GM18507 (cell line): ENCODE measurements at places on chromosomes 3 and 15.

GRCh38 chr3:112407888-112408702 lies 75.1 kb downstream of the CD200 start:
- no peak for DNase-seq

- no peak for DNase-seq
These were observed 157.9 kb downstream of the FAM43A start for GRCh38 chr3:194843556-194843955.

DNA sequence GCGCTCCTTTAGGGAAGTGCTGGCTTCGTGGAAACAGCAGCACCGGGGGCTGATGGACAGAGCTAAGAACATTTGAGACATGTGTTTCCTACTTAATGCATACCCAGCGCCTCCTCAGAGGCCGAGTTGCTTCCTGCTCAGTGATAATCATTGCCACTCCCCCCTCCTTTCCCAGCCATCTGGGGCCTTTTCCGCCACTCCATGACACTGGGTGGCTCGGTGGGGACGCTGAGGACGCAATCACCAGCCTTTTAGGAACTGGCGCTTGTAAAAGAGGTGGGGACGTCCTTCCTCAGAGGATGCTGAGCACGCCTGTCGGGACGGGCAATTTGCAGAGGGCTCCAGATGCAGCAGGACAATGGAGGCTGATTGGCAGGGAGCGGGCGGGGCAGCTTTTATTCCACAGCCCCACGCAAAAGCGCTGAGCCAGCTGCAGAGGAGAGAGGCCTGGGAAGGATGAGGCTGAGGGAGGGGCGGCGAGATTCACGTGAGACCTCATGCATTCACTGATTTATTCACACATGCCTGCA lies 22.2 kb upstream of the IQSEC1 start:
- DNase-seq = no peak

DNA sequence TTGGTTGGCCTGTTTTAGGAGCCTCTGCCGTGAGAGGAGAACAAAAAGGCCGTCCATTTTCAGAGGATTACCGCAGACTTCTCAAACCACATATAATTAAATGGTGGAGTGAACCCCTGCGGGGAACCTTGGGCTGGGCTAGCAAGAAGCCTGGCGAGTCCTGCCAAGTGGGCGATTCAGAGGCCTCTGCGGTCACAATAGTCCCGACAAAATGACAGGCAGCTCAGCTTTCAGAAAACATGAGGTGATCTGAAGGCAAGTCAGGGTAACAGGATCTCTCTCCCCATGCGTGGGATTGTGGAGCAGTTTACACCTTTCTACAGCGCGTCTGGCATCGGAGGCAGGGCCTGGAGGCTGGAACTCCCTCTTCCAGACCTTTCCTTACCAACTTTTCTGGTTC lies 134.8 kb downstream of the ASB7 start:
- DNase-seq = no peak

- no peak for DNase-seq
These were observed 3.0 kb downstream of the TMEM207 start for GRCh38 chr3:190446573-190447279.

DNA sequence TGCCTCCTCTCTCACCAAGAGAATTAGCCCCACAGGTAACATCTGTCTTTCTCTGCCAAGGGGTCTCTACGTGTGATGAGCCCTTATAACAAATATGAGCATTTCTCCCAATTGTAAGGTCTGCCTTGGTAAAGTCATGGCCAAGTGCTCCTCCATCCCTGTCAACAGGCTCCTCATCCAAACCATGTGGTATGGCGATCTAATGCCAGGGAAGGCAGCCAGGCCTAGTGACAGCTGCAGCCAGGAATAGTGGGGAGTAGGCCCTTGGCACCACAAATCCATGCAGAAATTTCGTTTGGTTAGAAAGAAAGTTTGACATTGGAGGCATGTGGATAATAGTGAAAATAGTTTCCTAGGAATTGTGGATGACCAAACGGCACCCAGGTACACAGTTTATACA lies 4.7 kb upstream of the LRTM1 start:
- DNase-seq = no peak

GRCh38 chr15:70140543-70141375 lies 43.0 kb upstream of the TLE3 start:
- peak; percentile 14 for DNase-seq

DNA sequence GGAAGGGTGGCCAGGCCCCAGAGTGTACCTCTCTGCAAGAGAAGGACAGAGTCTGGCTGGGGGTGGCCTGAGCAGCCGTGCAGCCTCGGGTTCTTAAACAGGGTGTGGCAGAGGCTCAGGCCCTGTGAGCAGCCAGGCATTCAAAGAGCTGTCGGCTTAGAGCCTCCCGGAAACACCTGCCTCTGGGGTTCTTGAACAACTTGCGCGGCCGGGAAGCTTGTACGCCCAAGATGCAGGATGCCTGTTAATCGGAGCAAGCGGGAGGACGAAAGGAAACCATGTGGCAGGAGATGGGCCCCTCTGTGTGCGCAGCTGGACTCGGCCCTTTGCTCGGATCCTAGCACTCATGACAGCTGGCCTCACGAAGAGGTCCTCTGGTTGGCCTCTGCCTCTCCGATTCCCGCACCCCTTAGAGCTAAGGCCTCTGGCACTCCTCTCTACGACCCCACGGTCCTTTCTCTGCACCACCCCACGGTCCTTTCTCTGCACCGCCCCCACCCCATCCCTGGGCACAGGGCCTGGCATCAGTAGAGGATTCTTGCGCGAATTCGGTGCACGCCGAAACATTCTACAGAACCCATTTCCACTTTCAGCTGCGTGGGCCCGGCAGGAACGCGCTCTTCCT lies 23.9 kb upstream of the TXNRD3 start:
- no peak for DNase-seq

DNA sequence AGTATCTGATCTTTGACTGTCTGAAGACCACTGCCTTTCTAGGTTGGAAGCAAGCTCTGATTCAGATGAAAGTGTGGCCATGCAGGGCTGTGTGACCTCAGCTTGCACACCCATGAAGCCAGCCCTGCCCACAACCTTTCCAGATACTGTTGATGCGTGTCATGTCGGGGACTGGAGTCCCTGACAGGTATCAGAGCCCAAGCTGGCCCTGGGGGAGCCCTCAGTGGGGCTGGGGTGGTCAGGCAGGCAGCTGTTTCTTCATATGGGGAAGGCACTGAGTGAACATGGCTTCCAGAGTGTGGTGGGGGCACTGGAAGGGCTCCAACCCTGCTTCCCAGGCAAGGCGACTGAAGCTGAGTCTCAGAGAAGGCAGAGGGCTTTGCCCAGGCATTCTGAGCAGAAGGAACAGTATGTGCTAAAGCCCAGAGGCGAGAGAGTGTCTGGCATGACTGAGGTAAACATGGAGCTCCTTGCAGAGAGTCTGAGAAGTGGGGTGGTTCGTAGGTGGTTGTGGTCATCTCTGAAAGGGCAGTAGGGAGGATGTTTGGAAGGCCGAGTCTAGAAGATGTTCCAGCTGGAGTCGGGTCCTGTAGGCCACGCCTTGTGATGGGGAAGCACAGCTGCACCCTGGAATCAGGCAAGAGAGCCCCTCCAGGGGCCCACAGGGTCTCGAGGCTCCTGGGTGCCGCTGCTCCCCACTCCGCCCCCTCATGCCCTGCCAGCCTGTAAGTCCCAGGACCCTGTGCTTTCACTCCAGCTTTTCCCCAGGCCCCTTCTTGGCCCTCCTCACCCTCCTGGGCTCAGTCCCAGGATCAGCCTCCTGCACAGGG lies 122.2 kb downstream of the EEFSEC start:
- DNase-seq = no peak

DNA sequence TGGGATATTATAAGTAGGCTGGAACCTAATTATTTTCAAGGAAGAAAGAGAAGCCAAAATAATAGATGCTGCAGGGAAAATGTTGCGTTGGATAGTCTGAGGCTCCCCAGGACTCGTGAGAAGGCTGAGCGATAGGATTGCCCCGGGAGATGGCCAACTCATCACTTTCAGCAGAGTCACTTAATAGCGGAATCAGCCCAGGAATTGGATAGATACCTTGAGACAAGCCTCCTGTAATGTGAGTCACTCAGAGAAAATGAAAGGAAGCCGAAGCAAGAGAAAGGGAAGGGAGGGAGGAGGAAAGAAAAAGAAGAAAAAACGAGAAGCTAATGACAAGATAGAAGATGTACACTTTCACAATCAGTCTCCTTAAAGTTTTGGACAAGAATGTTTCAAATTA lies 94.3 kb downstream of the SQOR start:
- no peak for DNase-seq

- no peak for DNase-seq
These were observed 115.2 kb downstream of the CD47 start for GRCh38 chr3:107975529-107976201.

DNA sequence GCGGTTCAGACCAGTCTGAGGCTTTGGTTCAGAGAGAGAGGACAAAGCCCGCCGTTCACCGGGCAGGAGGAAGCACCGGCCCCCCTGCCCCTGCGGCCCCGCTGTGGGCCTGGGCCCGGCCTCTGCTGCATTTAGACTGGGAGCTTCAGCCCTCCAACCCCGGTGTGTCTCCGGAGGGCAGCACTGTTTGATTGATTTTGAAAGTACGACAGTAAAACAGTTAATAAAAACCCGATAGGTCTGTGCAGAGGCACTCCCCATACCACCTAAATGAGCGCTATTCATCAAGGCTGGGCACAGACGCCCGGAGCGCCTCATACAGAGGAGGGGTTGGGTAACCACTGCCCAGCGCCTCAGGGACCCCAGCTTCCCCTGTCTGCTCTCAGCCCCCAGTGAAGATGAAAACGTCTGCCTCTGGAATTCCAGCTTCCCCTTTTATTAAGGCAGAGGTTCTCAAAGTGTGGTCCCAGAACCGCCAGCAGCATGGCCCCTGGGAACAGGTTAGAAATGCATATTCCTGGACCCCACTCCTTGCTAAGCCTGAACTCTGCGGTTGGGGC lies 256.7 kb upstream of the TLE3 start:
- DNase-seq = no peak

- no peak for DNase-seq
These were observed 14.2 kb downstream of the RAB8B start for GRCh38 chr15:63203451-63204090.

GRCh38 chr3:11305509-11305908 lies 33.3 kb downstream of the ATG7 start:
- DNase-seq = no peak
